ENCODE measurements at places on chromosomes 11 and 22.

GRCh38 chr11:126880872-126881271 lies 119.7 kb downstream of the KIRREL3 start:
- no peak for DNase-seq

GRCh38 chr11:19844806-19845205 lies 132.2 kb downstream of the NAV2 start:
- no peak for DNase-seq

- no peak for DNase-seq
Measured at GRCh38 chr22:32515084-32515483, 40.5 kb downstream of the FBXO7 start.

DNA sequence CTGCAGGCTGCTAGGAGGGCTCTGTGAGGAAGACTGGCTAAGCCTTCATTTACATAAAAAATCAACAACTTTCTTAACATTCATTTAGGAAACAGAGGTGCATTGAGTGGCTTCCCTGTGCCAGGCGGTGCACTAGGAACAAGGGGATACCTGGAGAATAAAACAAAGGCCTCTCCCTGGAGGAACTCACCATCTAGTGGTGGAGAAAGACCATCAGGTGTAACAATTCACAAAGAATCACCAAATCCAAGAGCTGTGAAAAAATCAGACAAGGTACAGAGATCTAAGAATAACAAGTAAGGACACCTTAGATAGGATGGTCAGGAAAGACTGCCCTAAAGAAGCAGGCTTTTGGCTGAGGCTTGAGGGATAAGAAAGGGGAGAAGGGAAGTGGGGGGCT lies 40.3 kb downstream of the CSNK2A3 start:
- DNase-seq: no peak

- no peak for DNase-seq
Measured at GRCh38 chr11:126791446-126791845, 209.1 kb downstream of the KIRREL3 start.

- DNase-seq: no peak
Measured at GRCh38 chr11:20013346-20014066, 146.8 kb downstream of the DBX1 start.

DNA sequence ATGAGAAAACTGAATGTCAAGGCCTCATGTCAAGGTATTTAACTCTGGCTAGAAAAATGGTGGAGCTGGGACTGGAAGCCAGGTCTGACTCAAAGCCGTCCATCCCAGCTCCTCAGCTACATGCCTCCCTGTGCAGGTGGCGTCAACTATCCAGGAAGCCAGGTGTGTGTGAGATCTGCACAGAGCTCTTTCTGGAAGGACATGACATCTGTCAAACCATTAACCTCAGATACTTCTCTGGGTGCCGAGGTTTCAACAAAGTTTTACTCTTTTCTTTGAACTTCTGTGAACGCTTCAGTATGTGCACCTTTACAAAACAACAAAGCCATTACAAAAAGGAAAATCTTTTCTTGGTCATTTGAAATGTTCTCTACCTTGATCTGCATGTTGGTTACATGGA lies 7.0 kb upstream of the CASTOR1 start:
- no peak for DNase-seq

DNA sequence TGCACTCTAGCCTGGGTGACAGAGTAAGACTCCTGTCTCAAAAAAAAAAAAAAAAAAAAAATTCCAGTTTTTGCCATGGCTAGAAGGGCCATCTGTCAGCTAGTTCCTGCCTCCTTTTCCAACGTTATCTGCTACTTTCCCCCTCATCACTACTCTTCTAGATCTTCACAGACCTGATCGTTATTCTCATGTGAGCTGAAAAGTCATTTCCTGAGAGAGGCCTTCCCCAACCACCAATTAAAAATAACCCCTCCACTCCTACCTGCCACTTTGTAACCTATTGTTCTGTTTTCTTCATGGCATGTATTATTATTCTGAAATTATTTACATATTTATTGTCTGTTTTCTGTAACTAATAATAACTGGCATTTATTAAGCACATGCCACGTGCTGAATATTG lies 24.2 kb downstream of the SGSM3 start:
- no peak for DNase-seq

DNA sequence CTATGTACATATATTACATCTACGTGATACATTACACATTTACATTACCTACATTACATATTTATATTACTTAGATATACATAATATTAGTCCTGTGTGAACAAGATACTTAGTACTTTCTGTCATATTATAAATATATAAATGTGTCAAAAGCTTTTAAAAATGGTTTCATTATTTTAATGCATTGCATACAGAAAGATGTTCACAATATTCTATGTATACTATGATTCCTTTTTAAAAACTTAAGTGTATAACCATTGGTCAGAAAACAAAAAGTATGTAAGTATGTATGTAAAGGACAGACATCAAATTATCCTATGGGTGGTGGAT lies 647 bp upstream of the ZW10 start:
- DNase-seq: no peak

GRCh38 chr11:14350215-14350614 lies 8.8 kb downstream of the RRAS2 start:
- no peak for DNase-seq

GRCh38 chr11:83725269-83725560 lies 439.0 kb upstream of the CCDC90B start:
- DNase-seq: no peak

- no peak for DNase-seq
Measured at GRCh38 chr22:39348909-39349505, 784 bp upstream of the SYNGR1 start.
